Ovary (tissue), 10 donors: ENCODE measurements at places on chromosomes 11 and 22.

DNA sequence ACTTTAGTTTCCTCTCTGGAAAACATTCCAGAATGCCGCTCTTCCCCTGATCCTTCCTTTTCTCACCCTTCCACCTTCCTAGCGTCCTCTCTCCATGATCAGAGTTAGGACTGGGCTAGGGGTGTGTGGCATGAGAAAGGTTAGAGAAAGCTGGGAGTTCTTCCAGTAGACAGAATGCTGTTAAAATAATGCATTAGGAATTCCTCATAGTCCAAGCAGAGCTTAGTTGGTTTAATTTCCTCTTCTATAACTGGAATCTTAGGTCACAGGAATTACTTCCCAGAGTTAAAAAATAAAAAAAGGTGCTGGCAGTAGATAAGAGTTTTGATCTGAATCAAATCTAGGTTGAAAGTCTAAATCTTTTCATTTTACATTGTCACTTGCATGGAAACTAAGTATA, 37.2 kb upstream of the ADORA2A start:
- no peak for DNase-seq

- peak; percentile 33 for DNase-seq
These were observed 9.8 kb downstream of the LRRC32 start for GRCh38 chr11:76660533-76661305.

GRCh38 chr11:83011333-83012167, 60.1 kb downstream of the RAB30 start:
- no peak for DNase-seq

DNA sequence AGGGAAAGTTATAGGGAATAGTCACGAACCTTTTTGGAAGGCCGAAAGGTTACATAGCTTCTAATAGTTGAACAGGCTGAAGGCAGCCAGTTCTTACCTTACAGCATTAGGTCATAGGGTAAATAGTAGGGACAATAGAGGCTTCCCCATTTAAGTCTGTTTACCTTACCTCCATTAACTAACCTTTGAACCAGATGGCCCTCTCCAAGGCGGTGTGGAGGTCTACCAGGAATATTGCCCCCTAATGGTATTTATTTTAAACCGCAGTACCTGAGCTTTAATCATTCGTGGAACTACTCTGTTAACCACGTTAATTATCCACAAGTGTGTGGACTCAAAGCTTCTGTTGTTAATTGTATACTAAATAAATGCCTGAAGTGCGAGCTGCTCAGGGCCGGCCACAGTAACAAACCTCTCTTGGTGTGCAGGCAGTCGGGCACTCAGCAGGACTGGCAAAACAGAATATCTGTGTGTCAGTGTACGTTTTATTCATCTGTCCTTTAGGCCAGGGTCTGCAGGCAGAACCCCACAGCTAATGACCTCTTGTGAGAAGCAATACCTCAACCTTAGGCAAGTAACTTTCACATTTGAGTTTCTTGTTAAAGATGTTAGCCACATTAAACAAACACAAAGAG, 81.7 kb downstream of the PRCP start:
- no peak for DNase-seq

DNA sequence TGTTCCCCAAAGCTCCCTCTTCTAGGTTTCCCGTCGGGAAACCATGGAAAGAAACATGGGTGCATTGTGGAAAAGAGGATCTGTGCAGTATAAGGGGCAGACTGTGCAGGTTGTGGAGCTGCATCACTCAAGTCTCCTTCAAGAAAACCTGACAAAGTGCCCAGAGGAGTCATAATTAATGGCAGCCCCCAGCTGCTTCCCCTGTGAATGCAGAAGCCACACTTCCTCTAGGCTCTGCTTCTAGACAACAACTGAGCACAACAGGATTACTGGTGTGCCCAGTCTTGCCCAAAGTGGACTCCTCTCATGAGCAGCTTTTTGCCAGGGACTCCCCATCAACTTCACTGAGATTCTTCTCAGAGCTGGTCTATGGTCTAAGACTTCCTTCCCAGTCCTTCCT, 42.6 kb upstream of the SCUBE2 start:
- DNase-seq = no peak

- no peak for DNase-seq
These were observed 16.0 kb downstream of the FZD4 start for GRCh38 chr11:86938900-86939880.

GRCh38 chr11:35683728-35684339, 21.3 kb downstream of the TRIM44 start:
- DNase-seq = no peak

- DNase-seq = no peak
These were observed 37.4 kb downstream of the USP28 start for GRCh38 chr11:113838005-113838404.

DNA sequence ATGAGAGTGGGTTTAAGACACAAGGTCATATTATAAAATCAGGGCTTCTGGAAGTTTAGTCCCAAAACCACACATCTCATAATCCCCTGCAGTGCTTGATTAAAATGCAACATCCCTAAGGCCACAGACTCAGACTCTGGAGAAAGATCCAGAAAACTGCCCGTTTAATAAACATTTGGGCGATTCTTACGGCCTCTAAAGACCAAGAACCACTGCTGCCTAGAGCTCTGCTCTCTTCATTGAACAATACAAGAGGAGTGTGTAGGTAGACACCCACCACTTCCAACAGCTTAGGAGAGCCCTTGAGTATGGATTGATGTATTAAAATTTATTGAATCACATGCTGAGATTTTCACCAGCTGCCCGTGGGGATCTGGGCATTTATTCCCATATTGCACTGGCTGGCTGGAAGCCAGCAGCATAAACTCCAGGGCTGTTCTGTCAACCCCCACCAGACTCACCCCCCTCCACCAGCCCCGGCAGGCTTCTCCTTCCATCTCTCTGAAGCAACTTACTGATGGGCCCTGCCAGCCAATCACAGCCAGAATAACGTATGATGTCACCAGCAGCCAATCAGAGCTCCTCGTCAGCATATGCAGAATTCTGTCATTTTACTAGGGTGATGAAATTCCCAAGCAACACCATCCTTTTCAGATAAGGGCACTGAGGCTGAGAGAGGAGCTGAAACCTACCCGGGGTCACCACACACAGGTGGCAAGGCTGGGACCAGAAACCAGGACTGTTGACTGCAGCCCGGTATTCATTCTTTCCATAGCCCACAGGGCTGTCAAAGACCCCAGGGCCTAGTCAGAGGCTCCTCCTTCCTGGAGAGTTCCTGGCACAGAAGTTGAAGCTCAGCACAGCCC, 749 bp upstream of the BEST1 start:
- DNase-seq = peak; percentile 79

DNA sequence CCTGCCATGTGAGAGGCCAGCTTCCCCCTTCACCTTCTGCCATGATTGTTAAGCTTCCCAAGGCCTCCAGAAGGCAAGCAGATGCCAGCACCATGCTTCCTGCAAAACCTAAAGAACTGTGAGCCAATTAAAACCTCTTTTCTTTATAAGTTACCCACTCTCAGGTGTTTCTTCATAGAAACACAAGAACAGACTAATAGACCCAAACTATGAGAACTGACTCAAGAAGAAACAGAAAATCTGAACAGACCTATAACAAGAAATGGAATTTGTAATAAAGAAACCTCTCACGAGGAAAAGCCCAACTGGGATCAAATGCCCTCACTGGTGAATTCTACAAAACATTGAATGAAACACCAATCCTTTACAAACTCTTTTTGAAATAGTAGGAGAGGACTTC, 12.0 kb downstream of the NPAT start:
- DNase-seq = no peak

GRCh38 chr11:18332891-18333290, 10.5 kb downstream of the GTF2H1 start:
- DNase-seq = no peak

GRCh38 chr11:32200136-32200847, 109.4 kb downstream of the RCN1 start:
- no peak for DNase-seq

GRCh38 chr11:107040433-107041087, 22.3 kb upstream of the GUCY1A2 start:
- DNase-seq = no peak

DNA sequence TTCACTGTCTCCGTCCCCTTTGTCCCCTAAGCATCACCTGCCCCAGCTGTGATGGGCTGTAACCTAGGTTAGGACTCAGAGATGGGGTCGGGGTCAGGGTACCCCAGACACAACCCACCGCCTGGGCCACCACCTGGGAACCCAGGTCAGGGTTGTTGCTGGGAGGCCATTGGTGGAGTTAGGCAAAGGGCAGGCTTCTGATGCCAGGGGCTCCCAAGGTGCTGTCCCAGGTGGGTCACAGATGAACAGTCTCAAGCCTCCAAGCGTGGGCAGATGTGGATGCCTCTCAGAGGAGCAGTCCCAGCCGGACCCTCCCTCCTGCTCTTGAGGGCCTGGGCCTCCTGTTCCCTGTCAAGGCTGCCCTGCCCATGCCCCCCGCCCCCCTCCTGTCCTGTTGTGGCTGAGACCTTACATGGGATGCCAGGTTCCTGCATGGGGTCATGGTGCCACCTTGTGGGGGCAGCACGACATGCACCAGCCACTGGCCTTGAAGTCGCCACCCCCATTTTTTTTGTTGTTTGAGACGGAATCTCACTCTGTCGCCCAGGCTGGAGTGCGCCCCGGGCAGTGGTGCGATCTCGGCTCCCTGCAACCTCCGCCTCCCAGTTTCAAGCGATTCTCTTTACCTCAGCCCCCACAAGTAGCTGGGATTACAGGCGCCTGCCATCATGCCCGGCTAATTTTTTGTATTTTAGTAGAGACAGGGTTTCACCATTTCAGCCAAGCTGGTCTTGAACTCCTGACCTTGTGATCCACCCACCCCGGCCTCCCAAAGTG, 12.1 kb downstream of the GATD1 start:
- peak; percentile 51 for DNase-seq

- no peak for DNase-seq
These were observed 2.9 kb downstream of the LGALS12 start for GRCh38 chr11:63508745-63509144.

DNA sequence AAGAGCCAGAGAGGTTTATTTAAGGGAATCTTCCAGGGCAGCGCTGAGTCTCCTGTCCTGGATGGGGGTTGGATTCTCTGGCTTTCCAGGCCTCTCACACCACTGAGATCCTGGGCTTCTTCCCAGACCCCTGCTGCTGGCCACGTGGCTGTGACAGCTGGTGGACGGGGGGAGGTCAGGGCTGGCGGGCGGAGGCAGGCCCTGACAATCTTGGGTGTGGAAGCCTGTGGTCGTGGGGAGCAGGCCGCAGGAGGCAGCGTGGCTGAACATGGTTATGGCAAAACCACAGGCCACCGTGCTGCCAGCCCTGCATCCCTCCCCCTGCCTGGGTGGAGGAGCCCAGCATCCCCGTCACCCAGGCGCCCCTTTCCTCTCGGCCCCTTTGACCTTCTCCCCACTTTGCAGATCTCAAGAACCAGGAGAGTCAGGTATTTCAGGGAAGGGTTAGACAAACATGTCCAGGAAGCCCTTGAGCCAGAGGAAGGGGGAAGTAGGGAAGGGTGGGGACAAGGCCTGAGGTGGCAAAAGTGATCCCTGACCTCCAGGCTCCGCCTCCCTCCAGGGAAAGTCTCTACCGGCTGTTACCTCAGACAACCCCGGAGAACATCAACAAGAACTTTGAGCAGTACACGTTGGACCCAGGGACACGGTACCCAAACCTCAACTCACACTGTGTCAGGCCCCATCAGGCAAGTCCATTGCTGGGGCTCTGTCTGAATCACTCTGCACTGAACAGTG, 111.8 kb downstream of the MICAL2 start:
- DNase-seq = peak; percentile 54

DNA sequence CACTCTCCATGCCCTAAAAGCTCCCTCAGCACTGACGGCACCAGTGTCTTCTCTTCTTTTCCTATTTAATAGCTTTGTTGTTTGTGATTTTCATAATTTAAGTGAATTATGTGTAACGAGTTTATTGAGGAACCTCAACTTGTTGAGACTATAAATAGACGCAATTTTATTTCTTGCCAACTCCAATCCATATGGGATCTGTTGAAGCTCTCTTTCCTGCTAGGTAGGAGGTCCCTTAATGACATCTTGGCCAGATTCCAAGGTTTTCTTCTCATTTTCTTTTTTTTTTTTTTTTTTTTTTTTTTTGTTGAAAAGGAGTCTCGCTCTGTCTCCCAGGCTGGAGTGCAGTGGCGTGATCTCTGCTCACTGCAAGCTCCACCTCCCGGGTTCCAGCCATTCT, 14.2 kb downstream of the RTL6 start:
- no peak for DNase-seq

DNA sequence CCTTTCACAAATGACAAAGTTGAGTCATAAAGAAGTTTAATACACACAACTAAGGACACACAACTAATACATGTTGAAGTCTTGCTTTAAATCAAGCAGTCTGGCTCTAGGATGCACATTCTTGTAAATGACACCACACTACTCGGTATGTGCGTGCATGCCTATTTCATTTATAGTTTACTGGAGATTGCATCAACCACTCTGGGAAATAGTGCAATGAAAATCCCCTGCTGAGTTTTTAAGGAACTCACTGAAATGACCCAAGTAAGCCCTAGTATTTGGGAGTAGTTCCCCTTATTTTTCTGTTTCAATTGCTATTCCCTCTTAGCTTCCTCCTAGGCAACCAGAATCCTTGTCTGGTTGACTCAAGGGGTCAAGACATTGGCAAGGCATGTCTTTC, 160.2 kb upstream of the LARGE1 start:
- no peak for DNase-seq

- DNase-seq = no peak
These were observed 9.6 kb upstream of the FOLR3 start for GRCh38 chr11:72125956-72126355.

GRCh38 chr11:8217926-8218325, 45.8 kb downstream of the LMO1 start:
- DNase-seq = no peak

DNA sequence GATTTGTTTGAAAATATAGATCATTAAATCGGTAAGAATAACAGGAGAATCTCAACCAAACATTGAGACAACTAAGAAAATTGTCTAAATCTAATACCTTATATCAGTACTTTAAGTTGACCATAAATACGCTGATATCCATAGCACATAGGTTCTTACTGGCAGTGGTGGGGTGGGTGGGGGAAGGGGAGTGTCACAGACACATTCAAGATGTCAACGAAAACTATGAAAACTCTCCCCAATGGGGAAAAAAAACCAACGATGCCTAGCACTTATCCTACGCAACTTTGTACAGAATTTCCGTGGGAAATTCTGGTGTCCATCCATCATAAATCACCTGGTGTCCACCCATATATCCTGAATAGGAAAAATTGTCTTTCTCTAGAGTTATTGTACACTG, 6.2 kb downstream of the GRAP2 start:
- DNase-seq = no peak

DNA sequence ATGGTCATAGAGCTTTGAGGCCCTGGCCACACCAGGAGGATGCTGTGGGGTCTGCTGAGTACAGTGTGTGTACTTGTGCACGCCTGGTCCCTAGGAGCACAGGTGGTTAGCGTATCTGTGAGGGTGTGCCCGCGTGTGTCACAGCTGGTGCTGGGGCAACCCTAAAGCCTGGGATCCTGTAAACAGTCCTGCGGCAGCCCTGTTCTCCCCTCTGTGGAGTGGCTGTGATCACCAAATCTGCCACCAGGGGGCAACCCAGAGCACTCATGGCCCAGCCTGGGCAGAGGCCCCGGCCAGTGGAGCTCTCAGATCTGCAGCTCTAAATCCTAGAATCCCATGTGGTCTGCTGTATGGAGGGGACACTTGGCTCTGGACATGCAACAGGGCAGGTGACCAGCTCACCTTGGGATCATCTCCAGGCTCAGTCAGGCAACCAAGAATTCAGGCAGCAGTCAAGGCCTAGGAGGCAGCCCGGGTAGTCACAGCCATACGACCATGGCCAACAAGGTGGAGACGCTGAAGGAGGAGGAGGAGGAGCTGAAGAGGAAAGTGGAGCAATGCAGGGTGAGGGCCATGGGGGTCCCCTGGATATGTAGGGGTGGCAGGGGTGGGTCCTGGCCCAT, 3.9 kb downstream of the SH3BP1 start:
- DNase-seq = peak; percentile 93
